A172 (cell line): ENCODE measurements at places on chromosomes 2 and 18.

DNA sequence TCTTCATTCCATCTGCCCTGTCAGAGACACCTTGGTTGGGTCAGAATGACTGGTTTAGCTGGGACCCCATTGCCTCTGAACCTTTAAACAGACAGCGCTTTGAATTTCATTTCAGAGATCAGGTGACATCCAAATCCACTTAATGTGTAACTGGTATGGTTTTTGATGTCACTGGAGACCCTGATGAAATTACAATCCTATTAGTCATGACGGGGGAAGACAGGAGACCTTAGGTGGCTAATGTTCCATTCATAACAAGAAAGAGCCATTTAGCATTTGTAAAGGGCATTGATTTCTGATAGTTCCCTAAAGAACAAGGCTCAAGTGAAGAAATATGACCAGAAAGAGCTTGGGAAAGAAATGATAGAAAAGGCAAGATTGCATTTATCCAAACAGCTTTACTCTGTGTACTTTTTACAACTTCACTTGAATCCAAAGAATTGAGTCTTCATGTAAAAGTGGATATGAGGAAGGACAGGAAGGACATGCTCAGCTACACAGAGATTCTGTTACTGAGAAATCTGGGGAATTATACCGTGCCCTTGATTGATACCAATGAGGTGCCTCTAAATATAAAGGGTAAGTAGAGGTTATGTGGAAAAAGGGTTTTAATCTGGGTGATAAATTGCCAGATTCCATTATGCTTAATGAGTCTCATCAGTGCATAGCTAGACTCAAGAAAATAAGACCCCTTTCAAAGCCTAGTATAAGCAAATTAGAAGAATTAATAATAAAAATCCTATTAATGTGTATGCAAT is 198.2 kb downstream of the NCKAP5 start:
- no peak for DNase-seq

DNA sequence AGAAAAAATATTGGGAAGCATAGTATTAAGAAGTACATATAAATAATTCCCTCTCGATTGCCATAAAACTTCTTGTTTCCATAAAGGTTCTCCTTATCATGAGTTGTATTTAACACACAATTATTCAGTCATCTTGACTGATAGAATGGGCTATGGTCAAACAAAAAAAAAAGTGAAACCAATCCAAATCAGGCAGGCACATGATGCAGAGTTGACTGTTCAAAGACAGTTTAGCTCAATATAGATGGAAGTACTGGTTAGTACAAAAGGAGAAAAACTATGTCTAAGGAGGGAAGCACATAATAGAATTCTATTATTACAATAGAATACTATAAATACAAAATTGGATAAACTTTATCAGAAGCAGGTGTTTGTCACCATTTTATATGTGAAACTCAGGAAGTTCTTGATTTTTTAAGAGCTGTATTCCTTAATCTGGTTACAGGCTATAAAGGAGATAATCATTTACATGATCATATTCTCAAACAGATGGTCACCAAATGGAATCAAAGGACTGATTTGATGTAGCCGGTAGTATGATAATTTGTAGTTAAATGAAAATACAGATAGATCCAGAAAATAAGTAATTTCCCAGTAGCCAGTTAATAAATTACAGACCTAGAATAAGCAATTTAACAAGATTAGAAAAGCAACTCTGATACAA is 18.2 kb upstream of the CALCRL start:
- no peak for DNase-seq

DNA sequence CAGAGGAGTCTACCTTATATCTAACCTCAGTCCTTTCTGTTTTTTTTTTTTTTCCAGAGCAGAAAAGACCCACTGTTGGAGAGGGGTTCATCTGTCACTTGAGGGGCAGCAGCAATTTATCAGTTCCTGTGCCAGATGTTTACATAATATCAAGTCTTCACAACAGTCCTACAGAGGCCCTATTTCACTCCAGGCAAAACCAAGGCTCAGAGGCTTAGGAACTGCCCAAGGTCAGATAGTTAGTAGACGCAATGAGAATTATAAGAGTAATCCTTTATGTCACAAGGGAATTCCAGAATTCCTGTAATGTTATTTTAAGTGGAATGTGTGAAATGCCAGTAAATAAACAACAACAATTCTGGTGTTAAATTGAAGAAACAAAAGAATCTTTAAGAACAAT is 696.1 kb downstream of the NRXN1 start:
- no peak for DNase-seq

- DNase-seq, result no peak
These were observed 87.7 kb upstream of the FSHR start for GRCh38 chr2:49241991-49242390.

DNA sequence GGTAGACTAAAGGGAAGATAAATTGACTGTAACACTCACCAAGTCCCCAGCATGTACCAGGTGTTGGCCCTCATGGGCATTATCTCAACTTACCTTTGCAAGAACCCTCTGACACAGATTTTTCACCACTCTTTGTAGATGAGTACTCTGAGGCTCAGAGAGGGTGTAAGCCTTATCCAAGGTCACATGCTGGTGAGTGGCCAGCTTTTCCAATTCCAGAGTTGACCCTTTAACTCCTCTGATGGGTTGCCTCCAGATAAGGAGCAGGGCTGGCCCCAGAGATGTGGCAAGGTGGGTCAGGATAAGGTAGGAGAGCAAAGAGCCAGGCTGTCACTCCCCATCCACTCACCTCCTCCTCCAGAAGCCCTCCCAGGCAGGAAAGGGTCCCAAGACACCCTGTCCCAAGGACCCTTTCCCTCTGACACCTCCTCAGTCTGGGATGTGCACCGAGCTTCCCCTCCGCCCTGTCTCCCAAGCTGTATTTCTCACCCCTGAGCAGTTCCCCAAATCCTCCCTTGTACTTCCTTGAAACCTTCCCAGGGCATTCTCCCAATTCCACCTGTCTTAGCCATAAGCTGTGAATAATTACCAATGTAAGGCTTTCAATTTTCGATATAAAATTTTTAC is 165.9 kb downstream of the ZFP36L2 start:
- DNase-seq, result no peak

DNA sequence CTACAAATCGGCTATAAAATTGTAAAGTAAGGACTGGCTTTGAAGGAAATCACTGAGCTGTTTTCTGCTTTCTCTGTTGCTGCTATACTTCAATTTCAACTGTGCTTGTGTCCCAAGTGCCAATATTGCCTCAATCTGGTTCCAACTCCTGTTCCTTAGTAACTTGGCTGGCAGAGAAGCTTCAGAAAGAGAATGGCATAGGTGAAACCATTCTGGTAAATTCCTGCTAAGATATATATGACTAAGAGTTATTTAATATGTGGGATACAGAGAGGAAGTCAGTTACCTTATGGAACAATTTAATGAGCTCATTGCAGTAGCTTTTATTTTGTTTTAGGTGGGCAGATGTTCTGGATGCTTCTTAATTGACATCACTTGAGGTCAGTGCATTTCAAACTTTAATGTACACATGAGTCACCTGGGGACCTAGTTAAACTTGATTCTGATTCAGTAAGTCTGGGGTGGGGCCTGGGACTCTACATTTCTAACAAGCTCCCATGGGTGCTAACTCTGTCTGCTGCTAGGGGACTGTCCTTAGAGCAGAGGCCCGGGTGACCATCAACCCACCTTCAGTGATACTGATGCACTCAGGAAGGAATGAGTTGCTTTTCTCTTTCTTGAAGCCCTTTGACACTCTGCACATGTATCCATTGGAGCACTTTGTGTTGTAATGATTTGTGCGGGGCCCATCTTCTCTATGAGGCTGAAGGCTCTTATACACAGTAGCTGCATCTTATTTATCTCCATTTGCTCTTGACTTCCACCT is 47.6 kb downstream of the LIPG start:
- peak; percentile 66 for DNase-seq

DNA sequence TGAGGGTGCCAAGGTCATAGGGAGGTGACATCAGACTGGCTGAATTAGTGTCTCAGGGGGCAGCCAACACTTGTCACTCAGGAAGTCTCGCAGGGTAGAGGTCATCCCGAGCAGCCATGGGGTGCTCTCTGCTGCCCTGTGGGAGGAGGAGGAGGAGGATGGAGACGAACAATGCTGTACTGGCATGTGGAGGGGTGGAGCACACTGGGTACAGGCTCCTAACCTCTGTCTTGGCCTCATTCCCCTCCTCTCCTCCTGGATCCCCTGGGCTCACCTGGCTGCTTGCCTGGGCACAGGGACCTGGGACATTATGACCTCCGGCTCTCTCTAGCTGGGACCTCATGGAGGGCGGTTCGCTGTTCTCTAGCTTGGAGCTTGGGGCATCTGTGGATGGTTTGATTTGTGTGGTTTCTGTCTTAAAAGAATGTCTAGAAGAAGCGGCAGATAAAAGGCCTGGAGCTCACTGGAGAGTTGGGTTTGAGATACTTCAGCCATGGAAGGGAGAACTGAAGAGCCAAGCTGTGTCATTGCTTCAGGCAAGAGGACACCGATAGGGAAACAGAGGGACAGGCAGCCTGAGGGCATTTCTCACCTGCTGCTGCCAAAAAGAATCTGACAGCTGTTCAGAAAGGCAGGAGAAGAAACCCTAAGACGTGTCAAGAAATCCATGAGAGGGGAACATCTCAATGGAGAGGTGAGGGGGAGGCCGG is 133.1 kb downstream of the SEPTIN10 start:
- no peak for DNase-seq

GRCh38 chr18:45837283-45838070 is 12.0 kb downstream of the SIGLEC15 start:
- no peak for DNase-seq
